ENCODE measurements at places on chromosomes 5 and 9.
A peak's percentile ranks its signal among the peaks of the same experiment; 100 is the strongest.

- DNase-seq, result no peak
- no peak overlapping the region for H3K4me3 ChIP-seq
- no peaks in the 10 kb centered on the region for H3K36me3 ChIP-seq
- H3K27ac ChIP-seq, result no peak overlapping the region
These were observed 49.6 kb upstream of the MEF2C start for GRCh38 chr5:88932541-88932940.

GRCh38 chr9:39588500-39589137 is 233.2 kb downstream of the SPATA31A1 start:
- H3K4me3 ChIP-seq, result no peak overlapping the region
- no peaks in the 10 kb centered on the region for H3K4me1 ChIP-seq
- no peaks in the 10 kb centered on the region for H3K36me3 ChIP-seq

DNA sequence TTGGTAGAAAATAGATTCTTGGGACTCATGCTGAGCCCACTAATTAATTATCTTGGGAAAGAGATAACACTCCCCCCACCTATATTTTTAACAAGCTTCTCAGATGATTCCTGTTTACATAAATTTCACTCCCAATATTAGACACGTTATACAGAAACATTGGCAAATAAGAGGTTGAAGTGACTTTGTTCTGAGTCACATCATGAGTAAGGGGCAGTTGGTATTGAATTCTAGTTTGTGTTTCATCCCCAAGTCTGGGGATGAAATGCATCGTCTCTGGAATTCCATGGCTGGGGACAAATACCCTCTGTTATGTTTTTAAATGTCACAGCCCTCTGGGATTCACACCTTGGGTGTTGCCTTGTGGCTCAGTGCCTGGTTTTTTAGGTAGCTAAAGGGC is 41.0 kb downstream of the BASP1 start:
- DNase-seq, result no peak
- H3K27me3 ChIP-seq, result peaks cover 38% of the 10 kb centered on the region
- no peaks in the 10 kb centered on the region for H3K4me1 ChIP-seq
- H3K4me3 ChIP-seq, result no peak overlapping the region

DNA sequence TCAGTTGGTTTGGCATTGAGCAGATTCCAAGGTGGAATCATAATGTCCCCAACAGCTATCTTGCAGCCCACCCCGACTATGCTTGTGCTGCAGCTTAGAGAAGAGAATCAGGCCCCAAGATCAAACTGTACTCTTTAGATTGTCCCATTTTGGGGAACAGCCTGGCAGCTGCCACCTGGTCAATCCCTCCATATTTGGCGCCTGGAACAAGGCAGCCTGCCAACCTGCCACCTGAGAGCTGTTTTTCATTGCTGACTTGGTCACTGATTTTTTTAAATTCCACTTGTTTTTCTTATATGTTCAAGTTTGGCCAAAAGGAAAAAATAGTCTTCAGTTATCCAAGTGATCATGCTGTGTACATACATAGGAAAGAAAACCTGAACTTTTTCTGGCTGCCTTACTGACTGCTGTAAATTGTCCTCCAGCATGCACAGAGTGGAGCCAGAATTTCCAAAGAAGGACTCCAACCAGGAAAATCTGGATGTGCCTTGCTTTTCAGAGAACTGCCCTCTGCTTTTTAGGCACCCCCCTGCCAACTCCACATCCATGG is 504.2 kb downstream of the ENC1 start:
- no peak for DNase-seq
- no peak overlapping the region for H3K27ac ChIP-seq
- H3K4me1 ChIP-seq, result no peaks in the 10 kb centered on the region
- H3K36me3 ChIP-seq, result no peaks in the 10 kb centered on the region

DNA sequence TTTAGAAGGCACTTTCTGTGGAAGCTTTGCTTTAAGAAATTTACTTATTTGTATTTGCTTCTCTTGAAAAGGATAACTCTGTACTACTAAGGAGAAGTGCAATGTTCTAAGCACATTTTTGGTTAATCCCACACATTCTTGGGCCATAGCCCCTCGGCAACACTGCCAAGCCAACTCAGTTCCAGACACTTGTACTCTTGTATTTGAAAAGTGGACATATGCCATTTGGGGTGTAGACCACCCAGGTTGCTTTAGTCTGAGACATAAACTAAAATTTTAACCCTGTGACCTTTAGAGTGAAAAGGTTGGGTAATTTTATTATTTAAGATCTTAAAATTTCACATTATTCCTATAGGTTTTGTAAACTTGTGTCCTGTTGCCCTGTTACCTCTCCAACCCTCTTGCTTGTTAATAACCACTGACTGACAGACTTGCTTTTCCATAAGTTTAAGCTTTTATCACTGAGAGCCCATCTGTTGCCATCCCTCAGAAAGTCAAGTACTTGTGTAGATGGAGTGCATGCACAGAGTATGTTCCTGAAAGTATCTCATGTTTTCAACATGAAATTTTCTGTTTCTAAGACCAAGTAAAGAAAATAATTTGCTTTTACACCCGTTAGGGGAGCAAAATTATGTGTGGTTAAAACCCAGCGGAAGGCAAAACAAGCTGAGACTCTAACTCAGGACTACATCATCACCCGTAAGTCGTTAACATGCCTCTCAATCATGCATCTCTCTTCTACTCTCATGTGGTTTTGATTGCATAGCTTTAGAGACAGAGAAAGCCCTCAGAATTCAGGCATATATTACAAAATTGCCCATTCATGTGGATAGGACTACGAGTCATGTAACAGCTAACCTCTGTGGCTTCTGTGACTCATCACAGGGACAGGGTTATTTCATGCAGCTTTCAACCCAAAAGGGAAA is 117.3 kb downstream of the GDNF start:
- H3K27me3 ChIP-seq, result no peaks in the 10 kb centered on the region
- no peak for DNase-seq
- no peak overlapping the region for H3K27ac ChIP-seq
- H3K4me1 ChIP-seq, result peaks cover 11% of the 10 kb centered on the region
- no peak overlapping the region for H3K4me3 ChIP-seq

DNA sequence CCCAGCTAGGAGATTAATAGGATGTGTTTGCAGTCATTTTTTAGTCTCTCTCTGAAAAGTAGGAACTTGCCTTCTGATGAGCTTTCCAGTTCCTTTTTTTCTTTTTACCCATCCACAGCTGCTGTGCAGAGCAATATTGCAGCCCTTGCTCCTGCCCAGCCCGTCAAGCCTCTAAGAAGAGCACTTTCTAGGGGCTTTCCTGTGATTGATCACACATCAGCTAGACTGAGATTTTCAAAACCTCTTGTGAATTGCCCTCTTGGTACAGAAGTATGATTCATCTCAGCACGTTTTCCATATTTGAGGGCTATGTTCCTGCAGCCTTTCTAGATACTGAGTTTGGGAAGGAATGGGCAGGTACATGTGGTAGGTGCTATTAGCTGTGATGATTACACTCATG is 93.9 kb downstream of the GALNT10 start:
- H3K27ac ChIP-seq, result no peak overlapping the region
- H3K4me1 ChIP-seq, result peaks cover 43% of the 10 kb centered on the region
- no peak overlapping the region for H3K4me3 ChIP-seq
- no peaks in the 10 kb centered on the region for H3K36me3 ChIP-seq
- H3K27me3 ChIP-seq, result no peaks in the 10 kb centered on the region

DNA sequence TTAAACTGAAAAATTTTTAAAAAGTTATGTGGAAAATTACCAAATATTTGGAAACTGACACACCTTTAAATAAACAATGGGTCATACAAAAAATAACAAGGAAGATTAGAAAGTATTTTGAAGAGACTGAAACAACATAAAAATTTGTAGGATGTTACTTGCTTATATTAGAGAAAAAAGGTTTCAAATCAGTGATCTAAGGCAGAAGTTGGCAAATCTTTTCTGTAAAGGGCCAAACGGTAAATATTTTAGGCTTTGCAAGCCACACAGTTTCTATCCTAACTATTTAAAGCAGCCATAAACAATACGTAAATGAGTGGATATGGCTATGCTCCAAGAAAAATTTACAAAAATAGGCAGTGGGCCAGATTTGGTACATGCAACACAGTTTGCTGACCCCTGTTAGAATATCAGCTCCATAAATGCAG is 81.3 kb downstream of the OXCT1 start:
- H3K36me3 ChIP-seq, result peaks cover 6% of the 10 kb centered on the region
- no peak overlapping the region for H3K4me3 ChIP-seq
- no peak overlapping the region for H3K27ac ChIP-seq
- DNase-seq, result no peak
- no peaks in the 10 kb centered on the region for H3K27me3 ChIP-seq

GRCh38 chr5:13346401-13346800 is 598.1 kb downstream of the DNAH5 start:
- no peak for DNase-seq
- H3K36me3 ChIP-seq, result no peaks in the 10 kb centered on the region
- no peaks in the 10 kb centered on the region for H3K4me1 ChIP-seq
- no peaks in the 10 kb centered on the region for H3K27me3 ChIP-seq
- H3K27ac ChIP-seq, result no peak overlapping the region

GRCh38 chr5:59786334-59786805 is 107.2 kb downstream of the PDE4D start:
- H3K27ac ChIP-seq, result no peak overlapping the region
- no peak for DNase-seq
- H3K4me1 ChIP-seq, result no peaks in the 10 kb centered on the region
- no peak overlapping the region for H3K4me3 ChIP-seq
- no peaks in the 10 kb centered on the region for H3K27me3 ChIP-seq

- H3K4me1 ChIP-seq, result no peaks in the 10 kb centered on the region
- H3K4me3 ChIP-seq, result no peak overlapping the region
- H3K36me3 ChIP-seq, result no peaks in the 10 kb centered on the region
- no peak for DNase-seq
- H3K27me3 ChIP-seq, result no peaks in the 10 kb centered on the region
- H3K27ac ChIP-seq, result peak overlapping the region; percentile 29
These were observed 36.3 kb upstream of the UBTD2 start for GRCh38 chr5:172319708-172320441.
